ENCODE measurements at places on chromosomes 1 and 21.

GRCh38 chr1:17675744-17676143 is 79.4 kb upstream of the ACTL8 start:
- DNase-seq = no peak

DNA sequence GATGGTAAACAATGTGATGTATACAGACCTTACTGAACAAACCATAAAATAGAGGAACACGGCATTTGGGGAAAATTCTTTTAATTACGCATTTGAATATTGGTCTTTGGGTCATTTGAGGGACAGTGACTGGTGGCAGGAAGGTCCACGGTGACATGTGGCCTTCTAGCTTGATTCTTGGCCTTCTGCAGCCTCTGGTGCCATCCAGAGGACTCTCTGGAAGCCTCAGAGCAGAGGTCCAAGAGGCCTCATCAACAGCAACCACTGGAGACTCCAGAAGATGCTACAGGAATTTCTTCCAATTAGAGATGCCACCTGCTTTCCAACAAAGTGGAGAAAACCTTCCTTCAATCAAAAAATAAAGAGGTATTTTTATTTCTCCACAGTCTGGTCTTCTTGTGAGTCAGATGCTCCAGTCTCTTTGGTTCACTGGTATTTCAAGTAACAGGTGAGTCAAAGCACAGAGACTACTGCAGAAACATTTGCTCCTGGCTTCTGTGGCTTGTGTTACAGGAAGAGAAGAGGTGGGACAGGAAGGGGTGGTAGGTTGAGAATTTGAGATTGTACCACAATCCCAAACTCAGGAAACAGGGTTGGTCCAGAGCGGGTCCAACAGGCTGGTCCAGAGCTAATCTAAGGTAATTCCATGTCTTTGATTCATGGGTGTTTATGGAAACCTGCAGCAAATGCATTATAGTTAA is 2.7 kb upstream of the F5 start:
- DNase-seq = no peak

DNA sequence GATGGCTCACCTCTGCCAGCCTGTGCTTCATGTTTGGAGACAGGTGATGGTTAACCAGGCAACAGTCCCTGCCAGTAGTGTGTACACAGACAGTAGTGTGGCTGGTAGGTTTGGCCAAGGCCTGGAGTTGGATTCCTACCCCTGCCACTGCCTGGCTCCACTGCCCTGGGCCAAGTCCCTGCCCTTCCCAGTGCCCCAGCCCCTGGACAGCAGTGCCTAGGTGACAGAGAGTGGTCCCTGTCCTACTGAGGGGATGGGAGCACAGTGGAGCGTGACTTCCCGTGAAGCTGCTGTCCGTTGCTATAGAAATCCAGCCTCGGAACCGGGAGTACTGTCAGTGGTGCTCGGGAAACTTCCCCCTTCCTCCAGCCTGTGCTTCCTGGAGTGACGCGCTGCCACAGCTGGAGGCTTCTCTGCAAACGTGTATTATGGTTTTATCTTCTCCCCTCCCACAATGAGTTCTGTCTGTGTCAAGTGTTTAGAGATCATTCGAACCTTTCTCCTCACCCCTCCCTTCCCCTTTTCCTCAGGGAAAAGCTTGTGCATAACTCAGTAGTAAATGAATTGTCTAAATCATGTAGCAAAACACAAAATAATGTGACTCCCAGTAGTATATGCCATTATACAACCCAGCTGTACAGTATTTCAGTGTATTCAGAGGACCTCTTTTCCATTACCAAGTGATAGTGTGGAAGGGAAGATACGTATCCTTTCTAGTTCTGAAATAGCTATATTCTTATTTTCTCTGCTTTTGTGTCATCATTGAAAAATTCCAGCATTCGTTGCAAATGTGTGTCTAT is 73.4 kb downstream of the GALNT2 start:
- no peak for DNase-seq

DNA sequence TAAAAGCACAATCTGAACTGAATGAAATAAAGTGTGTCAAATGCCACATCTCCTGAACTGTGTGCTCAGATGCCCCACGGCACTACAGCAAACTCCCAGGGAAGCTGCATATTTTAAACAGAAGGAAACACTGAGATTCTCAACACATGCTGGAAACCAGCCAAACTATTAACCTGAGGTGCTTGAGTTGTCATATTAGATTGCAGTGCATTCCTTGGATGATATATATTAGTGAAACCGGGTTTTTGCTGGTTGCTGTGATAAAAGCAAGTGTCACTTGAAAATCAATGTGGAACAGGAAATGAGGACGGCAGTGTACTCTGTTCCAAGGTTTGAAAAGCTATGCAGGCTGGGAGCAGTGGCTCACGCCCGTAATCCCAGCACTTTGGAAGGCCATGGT is 8.7 kb downstream of the SYNJ1 start:
- no peak for DNase-seq

DNA sequence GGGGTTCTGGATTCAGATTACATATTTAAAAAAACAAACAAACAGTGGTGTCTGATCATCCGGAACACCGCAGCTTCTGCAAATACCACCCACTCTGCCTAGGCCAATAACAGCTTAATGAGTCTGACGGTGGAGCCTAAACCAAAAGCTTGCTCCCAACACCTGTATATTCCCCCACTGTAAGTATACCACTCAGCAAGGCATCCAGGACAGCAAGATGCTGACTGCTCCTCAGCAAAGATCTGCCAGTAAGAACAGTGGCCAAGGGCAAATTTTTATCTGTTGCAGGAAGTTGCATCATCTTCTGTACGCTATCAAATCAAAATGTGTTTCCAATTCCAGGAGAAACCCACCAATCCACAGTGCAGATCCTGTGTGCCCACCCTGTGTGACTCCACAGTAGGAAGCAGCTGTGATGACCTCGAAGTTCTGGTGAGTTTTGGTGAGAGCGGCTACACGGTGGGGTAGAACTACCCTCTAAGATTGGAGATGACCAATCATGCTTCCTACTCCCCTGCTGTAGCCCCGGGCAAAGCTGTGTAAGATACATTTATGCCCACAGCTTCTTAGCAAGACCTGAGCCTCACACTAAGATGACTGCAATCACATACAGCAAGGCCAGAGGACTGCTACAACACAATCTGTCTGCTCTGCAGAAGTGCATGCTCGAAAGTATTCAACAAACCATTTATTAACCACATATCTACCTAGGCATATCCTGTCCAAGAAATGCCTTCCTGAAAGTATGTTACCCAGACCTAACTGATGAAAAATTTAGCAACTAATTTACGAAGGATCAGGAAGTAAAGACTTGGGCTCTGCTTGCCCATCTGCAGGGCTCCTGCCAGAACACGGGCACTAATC is 30.5 kb downstream of the SIPA1L2 start:
- peak; percentile 57 for DNase-seq

DNA sequence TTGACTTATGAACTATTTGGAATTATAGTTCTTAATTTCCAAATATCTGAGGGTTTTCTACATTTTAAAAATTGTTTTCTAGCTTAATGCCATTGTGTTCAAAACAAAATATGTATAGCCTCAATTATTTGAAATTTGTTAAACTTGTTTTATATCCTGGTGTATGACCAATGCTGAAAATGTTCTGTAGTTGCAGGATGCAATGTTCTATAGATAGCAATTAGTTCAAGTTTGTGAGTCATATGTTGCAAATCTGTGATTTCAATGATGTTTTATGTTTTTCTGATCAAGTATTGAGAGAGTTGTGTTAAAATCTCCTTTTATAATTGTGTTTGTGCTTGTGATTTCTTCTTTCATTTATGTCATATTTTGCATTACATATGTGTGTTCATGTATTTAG is 517.5 kb downstream of the ADGRL2 start:
- DNase-seq = no peak

DNA sequence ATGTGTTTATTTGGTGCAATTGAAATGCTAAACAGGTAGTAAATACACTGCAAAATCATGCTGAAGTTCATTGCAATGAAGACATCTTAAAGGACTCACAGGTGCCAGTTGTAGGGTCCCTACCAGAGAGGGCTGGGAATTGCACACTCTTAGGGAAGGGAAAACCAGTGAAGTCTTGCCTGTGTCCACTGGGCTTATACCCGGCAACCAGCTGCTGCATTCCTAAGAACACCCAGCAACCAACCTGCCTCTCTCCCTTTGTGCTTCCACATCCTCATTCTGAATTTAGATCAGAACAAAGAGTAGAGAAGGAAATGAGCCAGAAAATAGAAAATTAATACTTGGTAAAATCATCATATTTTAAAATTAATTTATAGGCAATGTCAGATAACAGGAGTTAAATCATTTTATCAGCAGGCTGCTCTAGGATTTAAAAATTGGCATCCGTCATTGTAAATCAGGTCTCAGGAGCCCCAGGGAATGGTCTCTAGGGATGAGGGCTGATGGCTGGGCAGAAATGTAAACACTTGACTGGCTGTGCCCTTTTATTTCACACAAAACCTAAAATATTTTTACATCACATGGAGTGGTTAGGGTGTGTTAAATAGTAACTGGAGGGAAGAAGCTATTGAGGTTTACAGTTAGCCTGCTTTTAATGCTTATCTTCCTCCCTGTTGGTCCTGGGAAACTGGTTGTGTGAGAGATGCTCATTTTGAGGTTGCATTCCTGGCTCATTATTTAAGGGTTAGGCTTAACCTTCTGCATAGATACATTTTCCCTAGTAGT is 31.3 kb downstream of the PTGFRN start:
- no peak for DNase-seq

DNA sequence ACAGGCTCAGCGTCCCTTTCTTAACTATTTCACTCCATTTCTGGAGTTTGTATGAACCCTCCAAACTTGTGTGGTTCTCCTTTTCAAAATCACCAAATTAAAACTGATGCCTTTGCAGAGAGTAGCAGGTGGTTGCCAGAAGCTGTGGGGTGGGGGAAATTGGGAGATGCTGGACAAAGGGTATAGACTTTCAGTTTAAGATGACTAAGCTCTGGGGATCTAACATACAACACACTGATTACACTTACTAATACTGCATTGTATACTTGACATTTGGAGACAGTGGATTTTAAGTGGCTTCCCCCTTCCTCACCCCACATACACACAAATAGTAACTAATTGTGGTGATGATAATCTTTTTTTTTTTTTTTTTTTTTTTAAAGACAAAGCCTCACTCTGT is 11.1 kb upstream of the SCYL3 start:
- DNase-seq = no peak

- no peak for DNase-seq
Observed at GRCh38 chr21:25080661-25081060, 526.6 kb downstream of the MRPL39 start.

DNA sequence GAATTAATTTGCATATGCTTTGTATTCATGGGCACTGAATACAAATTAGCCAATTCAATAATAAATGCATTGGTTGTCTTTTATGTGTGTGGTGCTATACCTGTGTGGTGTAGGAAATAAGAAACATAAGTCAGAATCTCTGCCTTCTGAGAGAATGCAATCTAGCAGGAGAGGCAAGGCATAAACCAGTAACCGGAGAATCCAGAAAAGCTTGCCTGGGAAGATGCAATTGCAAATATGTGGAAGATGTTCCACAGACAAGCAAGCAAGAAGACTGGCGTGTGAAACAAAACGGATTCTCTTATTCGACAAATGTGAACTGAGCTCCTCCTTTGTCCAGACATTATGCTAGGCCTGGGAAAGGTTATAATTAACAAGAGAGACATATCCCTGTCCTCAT is 134.3 kb downstream of the NR5A2 start:
- no peak for DNase-seq

DNA sequence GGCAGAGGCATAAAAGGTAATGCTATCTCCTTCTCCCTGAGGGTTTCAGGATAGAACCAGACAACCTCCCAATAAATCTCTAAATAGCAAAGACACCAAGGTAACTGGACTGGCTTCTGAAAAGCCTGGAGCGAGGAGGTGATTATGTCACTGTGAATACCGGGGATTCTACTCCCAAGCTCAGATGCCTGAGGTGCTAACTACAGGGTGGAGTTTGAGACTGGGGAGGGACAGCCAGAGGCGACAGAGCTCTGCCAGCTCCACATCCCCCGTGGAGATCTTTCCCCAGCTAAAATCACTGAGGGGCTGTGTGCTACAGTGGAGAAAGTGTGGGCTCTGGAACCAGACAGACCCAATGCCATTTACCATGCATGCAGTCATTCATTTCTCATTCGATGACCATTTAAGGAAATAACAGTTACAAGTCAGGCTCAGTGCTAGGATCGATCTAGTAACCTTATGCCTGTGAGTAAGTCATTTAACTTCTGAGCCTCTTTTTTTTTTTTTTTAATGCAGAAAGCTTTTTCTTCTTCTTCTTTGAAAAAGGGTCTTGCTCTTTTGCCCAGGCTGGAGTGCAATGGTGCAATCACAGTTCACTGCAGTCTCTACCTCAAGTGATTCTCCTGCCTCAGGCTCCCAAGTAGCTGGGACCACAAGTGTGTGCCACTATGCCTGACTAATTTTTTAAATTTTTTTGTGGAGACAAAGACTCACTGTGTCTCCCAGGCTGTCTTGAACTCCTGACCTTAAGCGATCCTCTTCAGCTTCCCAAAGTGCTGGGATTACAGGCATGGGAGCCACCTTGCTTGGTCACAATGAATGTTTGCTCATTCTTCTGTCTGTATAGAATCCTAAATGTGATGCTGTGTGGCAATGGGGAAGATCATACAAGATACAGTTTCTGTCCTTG is 8.1 kb upstream of the SLC45A3 start:
- no peak for DNase-seq

- DNase-seq = no peak
Observed at GRCh38 chr1:156413391-156414246, 44.6 kb downstream of the RHBG start.

GRCh38 chr1:76018045-76018444 is 56.5 kb upstream of the ST6GALNAC3 start:
- DNase-seq = no peak

DNA sequence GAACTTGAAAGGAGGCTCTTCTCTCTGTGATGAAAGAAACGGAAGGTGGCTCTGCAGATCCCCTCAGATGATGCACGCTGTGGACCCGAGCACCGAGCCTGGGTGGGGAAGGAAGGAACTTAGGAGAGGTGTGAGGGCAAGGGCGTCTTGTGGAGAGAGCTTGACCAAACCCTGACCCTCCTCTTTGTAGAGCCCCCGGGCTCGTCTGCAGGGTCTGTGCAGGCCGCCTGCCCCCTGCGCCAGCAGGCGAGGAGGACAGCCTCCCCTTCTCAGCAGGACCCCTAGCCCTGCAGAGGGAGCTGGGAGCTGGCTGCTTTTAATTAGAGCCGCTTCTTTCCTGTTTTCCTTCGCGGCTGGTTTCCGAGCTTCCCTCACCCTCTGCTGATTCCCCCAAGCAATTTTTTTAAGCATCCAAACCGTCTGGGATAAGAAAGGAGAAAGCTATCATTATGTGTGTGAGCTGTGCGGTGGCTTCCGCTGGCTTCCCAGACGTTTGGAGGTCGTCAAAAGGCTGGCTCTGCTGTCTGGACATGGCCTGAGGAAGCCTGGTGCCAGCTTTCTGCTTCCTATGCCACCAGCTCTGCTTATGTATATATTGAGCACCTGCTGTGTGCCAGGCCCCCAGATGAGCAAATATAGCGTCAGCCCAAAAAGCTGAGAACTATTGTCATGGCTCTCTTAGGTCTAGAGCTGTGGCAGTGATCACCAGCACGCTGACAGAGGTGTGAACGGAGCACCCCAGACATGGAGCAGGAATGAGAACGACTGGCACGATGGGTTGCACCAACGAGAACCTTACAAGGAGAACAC is 160.2 kb upstream of the IRF2BP2 start:
- DNase-seq = no peak

- no peak for DNase-seq
Observed at GRCh38 chr1:60359431-60359830, 285.9 kb upstream of the C1orf87 start.
